ENCODE measurements at places on chromosomes 5 and 9.
A peak's percentile ranks its signal among the peaks of the same experiment; 100 is the strongest.

DNA sequence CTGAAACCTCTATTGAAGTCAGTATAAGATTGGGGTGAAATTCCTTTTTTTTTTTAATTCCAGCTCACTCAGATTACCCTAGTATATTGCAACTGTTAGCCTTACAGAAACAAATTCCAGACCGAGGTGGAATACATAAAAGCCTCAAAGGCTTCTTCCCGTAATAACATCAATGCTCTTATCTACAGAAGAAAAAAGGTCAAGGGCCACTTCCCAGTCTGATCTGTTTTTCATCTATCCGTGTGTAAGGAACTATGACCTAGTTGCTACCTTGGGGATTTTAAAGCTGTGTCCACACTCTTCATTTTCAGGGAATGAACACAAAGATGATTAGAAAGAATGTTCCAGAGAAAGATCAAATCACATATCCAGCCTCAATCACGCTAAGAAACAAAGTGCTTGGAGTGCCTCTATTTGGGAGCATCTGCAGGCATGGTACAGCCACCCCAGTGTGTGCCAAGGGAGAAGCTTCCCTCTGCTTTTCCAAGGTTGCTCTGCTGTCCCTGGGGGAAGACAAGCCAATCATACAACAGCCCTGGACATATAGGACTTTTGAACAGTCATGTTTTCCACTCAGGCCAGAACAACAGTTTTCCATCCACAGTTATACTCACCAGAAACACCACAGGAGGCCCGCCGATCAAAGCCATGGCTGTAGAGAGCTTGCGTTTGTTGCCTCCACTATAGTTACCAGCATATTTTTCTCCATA is 23.5 kb downstream of the NIPSNAP3B start:
- DNase-seq: no peak

DNA sequence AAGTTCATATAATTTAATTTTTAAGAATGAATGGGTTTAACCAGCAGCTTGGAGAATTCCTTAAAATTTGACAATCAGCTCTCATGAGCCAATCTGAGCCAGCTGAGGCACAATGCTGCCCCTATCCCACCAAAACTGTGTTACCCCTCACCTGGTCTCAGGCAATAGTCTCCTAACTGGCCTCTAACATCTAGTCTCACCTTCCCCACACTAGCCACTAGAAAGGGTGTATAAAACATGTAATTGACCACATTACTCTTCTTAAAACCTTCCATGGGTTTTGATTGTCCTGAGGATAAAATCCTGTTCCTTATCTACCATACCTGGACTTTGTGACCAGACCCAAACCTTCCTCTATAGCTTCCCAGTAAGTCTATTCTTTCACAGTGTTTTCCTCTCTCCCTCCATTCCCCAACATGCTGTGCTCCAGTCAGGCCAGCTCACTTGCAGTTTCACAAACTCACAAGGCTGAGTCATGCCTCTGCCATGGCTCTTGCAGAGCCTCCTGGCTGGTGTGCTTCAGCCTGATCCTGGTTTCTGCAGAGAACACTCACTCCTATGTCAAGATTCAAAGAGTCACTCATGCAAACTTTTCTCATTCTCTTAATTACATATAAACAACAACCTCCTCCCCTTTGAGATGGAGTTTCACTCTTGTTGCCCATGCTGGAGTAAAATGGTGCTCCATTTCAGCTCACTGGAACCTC is 16.0 kb upstream of the ZCCHC7 start:
- DNase-seq: peak; percentile 74

DNA sequence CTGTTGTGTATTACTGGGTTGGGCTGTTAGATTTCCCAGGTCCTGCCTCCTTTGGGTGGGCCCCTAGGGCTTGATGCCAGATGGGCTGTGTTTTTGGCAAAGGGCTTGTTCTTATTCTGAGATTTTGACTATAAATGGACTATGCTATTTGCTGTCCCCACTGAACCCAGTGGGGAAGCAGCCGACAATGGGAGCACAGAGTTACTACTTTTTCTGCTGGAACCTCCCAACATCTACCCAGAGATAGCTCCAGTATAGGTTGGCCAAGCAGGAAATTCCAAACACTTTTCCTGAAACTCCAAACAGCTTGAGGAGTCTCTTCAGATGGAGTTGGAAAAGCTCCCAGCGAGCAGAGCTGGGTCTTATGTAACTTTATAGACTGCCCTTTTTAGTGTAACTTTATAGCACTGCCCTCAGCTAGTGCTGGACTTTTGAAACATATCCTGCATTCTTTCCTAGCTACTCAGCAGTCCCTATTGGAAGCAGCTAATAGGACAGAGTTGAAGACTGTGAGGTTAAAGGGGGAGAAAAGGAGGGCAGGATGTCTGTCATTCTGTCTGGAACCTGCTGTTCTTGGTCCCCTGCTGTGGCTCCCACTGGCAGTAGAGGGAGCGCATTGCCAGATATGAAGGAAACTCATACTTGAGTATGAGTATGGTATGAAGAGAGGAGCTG is 21.0 kb downstream of the RUSC2 start:
- peak; percentile 99 for DNase-seq

- DNase-seq: no peak
Measured at GRCh38 chr5:54713923-54714581, 196.5 kb downstream of the SNX18 start.

GRCh38 chr9:110199643-110200042 is 8.3 kb downstream of the C9orf152 start:
- no peak for DNase-seq

DNA sequence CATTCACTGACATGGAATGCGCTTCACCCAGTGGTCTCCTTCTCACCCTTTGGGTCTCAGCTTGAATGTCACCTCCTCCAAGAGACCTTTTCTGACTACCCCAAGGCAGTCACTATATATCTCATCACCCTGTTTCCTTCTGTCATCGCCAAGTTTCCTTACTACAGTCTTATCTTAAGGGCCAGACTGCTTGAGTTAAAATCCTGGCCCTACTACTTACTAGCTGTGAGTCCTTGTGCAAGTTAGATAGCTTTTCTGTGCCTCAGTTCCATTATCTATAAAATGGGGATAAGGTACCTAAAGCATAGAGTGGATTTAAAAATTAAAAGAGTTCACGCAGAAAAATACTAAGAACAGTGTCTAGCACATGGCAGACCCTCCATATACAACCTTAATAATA is 132.4 kb downstream of the GABBR2 start:
- no peak for DNase-seq

DNA sequence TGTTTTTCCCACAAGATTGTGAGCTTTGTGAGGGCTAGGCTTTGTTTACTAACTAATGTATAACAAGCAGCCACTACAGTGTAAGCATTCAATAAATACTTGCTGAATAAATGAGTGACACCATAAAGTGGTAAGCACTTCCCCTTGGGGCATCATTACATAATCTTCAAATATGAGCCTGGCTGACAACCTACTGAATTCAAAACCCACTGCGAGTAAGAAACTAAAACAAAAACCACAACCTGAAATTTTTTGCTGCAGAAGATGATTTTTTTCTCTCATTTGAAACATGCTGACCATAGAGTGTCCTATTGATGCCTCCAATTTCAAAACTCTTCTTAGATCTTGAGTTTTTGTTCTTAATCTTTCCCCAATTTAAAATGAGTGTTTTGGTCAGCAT is 331.3 kb upstream of the CCNG1 start:
- no peak for DNase-seq

- no peak for DNase-seq
Measured at GRCh38 chr9:68983008-68983411, 30.9 kb downstream of the PRKACG start.

GRCh38 chr5:66164044-66164790 is 20.1 kb downstream of the SREK1 start:
- DNase-seq: no peak

- no peak for DNase-seq
Measured at GRCh38 chr9:116476935-116477381, 210.1 kb upstream of the TRIM32 start.

GRCh38 chr5:159189310-159189709 is 20.0 kb downstream of the RNF145 start:
- DNase-seq: no peak

DNA sequence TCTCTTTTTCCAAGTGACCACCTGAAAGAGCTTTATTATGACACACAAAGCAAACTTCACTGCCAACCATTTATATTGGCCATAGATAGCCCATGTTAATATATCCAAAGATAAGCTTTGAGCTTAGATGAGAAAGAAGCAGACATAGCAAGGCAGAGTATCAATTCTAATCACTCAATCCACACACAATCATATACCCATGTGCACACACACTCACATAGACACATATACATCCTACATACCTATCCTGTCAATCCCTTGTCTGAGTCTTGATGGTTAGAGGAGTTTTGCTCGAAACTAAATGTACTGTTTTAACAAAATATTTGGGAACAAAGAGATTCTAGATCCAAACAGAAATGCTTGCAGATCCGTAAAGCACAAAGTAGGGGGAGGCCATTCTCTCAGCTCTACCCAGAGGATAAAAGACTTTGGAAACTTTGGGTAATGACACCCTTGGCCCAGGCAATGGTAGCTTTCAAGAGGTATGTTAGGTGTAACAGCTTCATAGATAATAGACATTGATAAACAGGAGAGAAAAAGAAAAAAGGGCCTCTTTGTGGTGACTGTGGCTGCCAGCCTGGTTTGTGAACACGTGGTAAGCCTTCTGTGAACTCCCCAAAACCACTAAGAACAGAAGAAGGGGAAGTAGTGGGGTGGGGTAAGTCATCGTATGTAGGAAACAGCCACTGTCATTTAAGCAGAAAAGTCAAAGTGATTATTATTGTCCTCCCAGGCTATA is 121.6 kb downstream of the TLR4 start:
- no peak for DNase-seq

Data from HT1080 (cell line).